OCI-M1 (cell line): ENCODE measurements at places on chromosomes 3 and 15.

GRCh38 chr3:38497031-38497430 is 891 bp downstream of the EXOG start:
- no peak for DNase-seq

DNA sequence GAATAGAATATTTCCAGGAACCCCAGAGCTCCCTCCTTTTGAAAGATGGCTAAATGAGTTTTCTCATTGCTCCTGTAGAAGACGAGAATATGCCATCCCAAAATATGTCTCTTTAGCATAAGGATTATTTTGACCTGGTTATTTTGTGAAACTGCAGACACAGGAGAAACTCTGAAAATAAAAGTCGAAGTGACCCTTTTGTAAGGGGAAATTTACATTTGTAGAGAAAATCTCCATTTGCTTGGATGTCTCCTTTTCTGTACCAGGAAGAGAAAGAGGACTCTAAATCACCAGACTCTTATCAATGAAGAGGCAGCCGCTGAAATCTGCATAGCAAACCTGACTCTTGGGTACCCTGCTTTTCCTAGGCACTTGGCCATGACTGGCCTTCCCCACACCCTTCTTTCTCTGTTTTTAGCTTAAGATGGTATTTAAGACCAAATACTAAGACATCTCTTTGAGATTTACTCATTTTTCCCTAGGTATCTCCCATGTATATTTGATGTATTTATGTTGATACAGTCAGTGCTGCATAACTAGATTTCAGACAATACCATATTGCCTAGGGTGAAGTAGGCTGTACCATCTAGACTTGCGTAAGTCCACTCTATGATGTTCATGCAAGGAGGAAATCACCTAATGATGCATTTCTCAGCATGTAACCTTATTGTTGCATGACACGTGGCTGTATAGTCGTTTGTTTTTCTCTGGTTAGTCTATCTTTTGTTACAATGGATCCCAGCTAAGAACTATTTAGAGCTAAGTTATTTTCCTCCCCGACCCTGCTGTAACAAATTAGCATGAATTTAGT is 98.2 kb upstream of the UBE3A start:
- DNase-seq = no peak

DNA sequence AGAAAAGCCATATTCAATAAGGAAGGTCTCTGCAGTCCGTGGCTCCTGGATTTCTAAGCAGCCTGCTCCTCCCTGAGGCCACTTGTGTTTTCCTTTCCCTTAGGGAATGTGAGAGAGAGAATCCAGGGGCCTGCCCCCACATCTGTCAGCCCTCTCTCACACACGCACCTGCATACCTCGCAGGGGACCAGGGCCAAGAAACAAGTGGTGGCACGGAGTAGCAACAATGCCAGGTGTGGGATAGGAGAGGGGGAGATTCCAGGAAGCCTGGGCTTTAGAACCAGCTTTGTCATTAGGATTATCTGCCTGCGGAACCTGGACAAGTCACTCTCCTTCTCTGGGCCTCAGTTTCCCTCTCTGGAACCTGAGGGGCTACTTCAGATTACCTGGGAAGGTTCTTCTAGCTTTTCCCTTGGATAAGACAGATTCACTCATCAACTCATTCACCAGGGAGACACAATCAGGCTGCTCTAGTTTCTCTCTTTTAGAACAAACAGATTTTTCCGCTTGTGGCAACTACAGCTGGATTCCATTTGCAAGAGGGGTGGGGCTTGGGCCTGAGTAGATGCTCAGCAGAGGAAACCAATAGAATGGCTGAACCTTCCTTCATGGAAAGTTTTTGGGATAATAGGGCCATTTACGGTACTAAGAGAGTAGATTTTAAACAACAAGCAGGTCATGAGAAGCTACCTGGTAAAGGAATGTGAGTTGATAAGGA is 19.5 kb downstream of the BCL6 start:
- no peak for DNase-seq

DNA sequence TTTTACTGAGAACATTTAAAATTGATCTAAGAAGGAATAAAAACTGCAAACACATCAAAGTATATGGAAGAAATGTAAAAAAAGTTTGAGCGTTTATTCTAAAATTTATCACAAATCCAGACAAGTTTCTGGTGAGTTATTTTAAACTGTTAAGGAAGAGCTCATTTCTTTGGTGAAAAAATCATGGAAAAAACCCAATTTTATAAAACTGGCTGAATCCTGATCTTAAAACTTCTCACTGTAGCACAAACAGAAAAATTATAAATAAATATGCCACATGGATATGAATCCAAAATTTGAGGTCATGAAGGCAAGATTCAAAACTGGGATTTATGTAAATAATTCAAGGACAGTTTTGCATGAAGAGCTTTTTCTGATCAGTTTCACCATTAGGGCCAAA is 205.1 kb upstream of the RGMA start:
- no peak for DNase-seq

GRCh38 chr15:37054336-37054735 is 46.0 kb downstream of the MEIS2 start:
- DNase-seq = no peak

DNA sequence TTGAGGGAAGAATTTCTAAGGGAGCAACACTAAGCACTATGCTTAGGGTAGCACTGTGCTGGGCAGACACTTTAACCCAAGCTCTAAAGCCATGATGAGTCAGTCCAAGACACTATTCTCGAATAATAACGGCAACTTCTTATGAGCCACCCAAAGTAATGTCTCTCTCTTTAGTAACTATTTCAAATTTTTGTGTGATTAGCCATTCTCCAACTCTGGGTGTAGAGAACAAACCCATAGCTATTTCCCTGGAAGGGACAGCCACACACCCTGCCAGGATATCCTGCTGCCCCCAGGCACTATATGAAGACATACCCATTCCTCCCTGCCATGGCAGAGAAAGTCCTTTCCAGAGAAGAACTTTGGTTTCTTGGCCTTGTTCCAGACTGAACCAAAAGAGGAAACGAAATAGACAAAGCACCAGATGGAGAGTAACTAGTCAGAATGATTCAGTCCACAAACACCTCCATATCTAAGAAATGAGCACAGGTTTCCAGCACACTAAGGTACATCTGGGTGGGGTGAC is 384.9 kb upstream of the THBS1 start:
- DNase-seq = no peak

DNA sequence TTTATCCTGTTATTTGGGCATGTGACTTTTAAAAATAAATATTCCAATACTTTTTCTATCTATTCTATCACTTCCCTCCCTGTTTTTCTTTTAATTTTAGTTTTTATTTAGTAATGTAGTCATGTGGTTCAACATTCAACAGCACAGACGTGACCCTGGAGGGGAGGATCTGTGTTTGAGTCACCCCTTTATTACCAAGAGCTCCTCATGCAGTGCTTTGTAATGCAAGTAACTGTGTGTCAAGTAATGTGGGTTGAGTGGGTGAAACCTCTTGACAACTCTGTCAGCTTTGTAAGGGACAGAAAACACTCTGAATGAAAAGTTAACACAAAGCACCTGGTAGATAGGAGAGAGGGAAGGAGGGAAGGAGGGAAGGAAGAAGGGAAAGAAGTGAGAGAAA is 89.7 kb upstream of the FGF12 start:
- no peak for DNase-seq

GRCh38 chr3:87975716-87976115 is 83.1 kb downstream of the CGGBP1 start:
- DNase-seq = no peak

DNA sequence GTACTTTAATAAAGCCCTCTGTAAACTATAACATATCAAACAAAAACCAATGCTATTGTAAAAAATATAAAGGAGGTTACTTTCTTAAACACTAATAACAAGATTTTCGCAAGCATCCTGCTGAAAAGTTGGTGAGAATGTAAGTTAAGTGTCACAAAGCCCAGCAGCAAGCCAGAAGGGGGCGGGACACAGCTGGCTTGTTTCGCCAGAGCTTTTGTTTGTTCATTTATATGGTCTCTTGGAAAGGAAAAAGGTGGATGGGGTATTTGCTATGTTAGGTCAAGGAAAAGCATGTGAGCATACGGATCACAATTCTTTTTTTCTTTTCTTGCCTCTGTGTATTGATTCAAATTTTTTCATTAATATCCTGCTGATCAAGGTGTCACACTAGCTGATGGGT is 59.9 kb downstream of the HACD2 start:
- no peak for DNase-seq

DNA sequence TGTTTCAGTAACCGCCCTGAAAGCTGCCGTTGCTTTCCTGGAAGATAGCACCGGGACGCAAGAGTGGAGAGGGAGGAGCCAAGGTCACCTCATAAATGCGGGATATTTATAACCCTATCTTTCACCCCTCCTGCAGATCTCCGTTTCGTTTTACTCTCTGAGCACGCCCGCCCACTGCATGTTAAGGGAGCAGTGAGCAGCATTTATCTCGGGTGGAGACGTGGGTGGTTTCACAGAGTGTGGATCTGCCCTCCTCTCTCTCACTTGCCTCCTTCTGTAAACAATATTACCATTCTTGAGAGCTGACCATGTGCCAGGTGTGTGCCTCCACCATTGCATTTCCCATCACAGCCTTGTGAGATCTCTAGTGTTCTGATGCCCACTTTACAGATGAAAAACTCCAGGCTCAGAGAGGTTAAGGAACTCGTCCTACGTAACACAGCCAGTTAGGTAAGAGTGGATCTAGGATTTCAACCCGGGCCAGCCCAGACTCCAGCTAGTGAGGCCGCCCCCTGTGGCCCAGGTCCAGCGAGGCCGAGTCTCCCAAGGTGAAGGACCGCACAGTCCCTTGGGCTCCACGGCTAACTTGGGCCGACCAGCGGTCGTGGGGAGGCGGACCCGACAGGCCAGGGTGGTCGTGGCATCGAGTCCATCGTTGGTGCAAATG is 16.9 kb upstream of the SEMA4B start:
- peak; percentile 95 for DNase-seq

DNA sequence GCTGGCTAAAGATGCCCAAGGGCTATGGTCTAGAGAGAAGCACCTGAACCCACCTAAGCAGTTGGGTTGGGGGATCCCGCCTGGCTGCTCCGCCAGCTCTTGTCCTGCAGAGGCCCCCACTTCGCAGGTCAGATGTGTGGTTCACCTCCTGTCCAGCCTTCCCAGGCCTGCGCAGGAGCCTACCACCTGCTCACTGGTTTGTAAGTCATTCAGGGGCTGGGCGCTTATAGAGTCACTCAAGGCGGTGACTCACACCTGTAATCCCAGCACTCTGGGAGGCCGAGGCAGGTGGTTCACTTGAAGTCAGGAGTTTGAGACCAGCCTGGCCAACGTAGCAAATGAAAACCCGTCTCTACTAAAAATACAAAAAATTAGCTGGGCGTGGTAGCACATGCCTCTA is 3.9 kb upstream of the FURIN start:
- DNase-seq = no peak

- DNase-seq = no peak
These were observed 159.1 kb downstream of the CHL1 start for GRCh38 chr3:355622-356021.

DNA sequence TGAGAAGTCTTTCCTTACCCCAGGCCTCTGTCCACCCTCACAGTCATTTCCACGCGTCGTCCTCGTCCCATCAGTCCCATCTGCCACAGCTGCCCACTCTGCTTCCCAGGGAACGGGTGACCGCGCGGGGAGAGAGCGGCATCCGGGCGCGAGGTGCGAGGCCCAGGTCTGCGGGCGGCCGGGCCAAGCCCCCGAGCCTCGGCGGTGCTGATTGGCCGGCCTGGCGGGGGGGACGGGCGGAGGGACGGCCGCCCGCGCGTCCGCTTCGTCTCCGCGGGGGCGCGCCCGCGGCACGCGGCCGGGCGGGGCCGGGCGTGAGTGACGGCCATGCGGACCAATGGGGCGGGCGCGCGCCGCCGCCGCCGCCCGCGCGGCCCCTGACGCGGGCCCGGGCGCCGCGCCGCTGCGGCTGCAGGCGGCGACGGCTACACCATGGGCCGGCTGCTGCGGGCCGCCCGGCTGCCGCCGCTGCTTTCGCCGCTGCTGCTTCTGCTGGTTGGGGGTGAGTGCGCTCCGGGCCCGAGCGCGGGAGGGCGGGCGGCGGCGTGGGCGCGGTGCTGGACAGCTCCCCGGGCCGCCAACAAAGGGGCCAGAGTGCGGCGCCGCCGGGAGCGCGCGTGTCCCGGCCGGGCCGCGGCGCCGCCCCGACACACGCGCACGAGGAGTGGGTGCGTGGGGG is at the start of gene PODXL2:
TSS of gene PODXL2 (plus strand) at position 398 of the 679 bp plus-strand sequence. CDS start at position 433, 35 bp downstream.
- DNase-seq = no peak

GRCh38 chr3:113254171-113254947 is 43.0 kb downstream of the BOC start:
- no peak for DNase-seq

DNA sequence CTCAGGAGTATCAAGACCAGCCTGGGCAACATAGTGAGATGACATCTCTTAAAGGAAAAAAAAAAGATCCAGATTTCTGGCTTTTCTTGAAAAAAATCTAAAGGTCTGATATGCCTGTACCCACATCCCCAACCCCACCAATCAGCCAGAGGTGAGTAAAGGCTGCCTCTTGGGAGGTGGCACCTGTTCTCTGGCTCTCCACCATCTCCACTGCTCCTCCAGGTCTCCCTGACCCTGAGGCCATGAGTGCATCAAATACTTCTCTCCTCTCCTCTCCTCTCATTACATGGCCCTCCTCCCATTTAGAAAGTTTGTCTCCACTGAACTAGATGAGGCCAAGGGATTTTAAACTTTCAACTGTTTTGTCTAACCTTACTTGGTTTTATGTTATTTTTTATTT is 5.2 kb downstream of the SIAH2 start:
- no peak for DNase-seq

DNA sequence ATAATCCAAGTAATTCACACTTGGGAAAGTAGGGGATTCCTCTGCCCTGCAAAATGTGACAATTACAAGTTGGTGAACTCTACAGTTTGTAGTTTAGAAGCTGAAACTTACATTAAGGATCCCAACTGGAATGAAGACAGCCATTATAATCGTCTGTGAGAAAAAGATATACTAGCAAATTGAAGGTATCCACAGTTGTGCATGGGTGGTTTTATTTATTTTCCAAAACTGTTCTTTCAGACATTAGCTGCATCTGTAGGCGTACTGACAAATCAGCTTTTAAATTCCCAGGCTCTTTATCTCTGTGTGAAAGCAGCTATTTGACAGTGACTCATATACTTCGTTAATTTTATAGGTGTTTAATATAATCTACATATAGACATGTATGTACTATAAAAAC is 12.5 kb upstream of the ISL2 start:
- DNase-seq = no peak

- peak; percentile 19 for DNase-seq
These were observed 19.1 kb upstream of the B3GNT5 start for GRCh38 chr3:183233966-183234365.

DNA sequence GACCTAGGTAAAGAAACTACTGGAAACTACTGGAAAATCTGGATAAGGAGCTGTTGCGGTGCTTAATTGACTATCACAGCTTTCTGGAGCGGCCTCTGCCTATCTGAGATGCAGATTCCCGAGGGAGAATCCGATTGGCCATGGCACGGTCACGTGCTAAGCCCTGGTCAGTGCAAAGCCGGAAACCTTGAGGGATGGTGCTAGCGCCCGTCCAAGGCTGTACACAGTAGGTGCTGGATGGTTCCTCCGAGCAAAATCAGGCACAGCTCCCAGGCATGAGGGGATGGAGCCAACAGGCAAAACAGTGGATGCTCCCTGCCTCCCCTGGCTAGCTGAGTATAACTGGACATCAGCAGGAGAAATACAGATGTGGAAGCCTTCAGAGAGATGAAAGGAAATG is 238.7 kb upstream of the HES1 start:
- no peak for DNase-seq
